ENCODE measurements at places on chromosomes 3 and 15.

DNA sequence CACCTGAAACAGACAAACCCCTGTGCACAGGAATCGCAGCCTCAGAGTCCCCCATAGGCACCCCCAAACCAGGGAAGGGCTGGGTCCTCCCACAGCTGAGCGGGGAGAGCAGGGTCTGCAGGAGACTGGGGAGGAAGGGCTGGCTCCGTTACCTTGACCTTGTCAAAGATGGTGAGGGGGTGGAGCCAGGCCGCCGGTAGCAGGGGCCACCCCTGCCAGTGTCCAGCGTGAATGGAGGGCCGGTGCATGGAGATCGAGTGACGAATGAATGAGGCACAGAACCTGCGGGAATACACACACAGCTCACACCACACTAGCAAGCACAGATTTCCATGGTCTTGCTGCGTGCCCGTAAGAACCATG lies 102.2 kb downstream of the TMEM266 start:
- DNase-seq: no peak

- no peak for DNase-seq
Measured at GRCh38 chr3:132662212-132662611, 2.1 kb downstream of the UBA5 start.

GRCh38 chr3:30605005-30605404 lies 1.4 kb upstream of the TGFBR2 start:
- no peak for DNase-seq

GRCh38 chr3:120506076-120506827 lies 55.5 kb upstream of the FSTL1 start:
- no peak for DNase-seq

GRCh38 chr15:99717161-99718009 lies 15.9 kb downstream of the LYSMD4 start:
- DNase-seq: no peak

DNA sequence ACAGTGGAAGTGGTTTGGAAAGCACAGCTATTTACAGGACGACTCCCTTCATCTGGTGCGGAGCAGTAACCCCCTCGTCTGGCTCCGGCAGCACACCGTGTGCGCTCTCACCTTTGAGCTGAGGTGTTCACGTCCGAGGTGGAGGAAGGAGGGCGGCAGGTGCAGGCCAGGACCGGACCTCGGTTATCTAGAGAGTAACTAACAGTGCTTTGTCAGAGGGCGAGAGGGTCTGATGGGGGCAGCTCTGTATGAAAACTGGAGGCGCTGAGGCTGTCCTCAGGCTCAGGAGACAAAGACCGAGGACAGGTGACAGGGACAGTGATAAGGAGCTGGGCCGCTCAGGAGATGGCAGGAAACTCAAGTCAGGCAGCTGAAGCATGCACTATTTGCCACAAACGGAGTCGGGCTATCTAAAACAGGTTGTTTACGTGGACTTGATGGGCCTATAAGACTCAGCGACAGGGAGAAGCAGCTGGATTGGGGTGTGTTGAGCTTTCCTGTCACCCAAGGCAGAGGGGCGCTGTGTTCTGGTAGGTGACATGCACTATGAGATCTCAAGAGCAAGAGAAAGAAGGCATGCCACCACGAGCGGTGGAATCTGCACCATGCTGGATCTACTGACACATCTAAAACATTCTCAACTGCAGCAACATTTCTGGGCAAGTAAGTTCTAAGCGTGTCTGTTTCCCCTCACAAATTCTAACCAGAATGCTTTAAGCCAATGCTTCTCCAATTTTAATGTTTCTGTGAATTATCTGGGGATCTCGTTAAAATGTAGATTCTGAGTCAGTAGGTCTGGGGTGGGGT lies 155.2 kb downstream of the XXYLT1 start:
- no peak for DNase-seq

Measured in stimulated activated CD4-positive, alpha-beta T cell treated with anti-CD3 and anti-CD28 coated beads, Interleukin-15, amount 100 ng/mL, for 1 hour (primary cell).